ENCODE measurements at places on chromosomes 4 and X.

DNA sequence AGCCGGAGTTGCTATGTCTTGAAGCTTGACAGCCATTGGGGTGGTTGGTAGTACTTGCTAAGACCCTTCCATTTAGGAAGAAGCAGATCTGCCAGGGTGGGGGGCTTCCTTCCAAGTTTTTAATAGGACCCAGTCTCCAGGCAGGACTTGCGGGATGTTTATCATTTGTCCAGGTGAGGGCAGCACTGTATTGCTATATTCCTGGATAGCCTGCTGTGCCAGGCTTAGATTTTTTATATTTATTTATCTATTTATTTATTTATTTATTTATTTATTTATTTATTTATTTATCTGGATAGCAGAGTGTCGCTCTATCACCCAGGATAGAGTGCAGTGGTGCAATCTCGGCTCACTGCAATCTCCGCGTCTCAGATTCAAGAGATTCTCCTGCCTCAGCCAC, 87.4 kb upstream of the CT45A1 start:
- DNase-seq, result no peak

DNA sequence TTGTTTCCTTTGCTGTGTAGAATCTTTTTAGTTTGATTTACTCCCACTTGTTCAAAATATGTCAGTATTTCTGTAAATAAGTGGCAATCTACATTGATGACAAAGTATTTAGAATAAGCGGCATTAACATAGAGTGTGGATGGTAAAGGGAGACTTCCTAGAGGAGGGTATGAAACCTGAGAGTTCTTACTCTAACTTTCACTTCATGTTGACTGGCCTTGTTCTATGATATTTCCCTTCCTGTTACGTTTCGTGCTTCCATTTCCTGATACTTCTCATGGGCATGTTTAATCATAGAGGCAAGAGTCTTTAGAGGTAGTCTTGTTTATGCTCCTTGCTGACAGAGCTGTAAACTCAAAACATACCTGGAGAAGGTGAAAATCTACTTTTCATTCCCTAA, 408.9 kb downstream of the GLUD2 start:
- DNase-seq, result no peak

DNA sequence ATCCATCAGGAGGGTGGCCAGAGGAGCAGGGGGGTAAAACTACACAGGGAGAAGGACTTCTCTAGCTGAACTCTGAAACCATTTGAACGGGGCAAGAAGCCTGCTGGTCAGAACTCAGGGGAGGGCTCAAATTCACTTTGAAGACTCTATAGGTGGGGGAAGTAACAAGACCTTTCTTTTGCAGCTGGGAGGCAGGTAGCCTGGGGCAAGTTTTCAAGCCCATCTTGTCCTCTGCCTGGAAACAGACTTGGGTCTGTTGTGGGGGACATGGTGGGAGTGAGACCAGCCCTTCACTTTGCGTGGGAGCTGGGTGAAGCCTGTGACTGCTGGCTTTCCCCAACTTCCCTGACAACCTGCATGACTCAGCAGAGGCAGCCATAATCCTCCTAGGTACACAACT, 312.3 kb downstream of the SPRY1 start:
- no peak for DNase-seq

DNA sequence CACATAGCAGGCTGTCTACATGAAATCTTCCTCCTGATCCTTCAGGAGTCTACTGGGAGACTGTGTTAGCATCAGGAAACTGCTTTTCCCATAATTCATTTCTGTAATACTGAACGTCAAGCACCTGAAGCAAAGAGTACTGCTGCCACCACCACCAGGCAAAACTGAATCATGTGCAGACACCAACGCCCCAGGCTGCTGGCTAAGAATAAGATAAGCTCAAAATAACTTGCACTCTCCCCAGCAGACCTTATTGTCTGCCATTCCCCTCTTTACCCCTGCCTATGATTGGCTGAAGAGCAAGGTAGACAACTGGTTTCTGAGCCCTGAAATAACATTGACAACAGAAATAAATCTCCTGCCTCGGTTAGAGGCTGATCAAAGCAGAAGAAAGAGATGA, 70.1 kb downstream of the LHFPL1 start:
- DNase-seq, result no peak
